Caco-2 (cell line): ENCODE measurements at places on chromosomes 11 and 22. TPM values are rescaled to one million over a fixed set of nuclear protein-coding genes. Genes with fewer than 3 reads are reported as not detected.

KCNJ4 gene
- 0.14 and 0.27 TPM in 2 replicates for total RNA-seq

KCNC1 gene
- 0.07 TPM in 2 replicates for total RNA-seq

ARHGAP1 gene
- total RNA-seq, result 67.1 and 73.0 TPM in 2 replicates

CALCA gene
- total RNA-seq, result not detected in 2 replicates

CENATAC gene
- 185 and 194 TPM in 2 replicates for total RNA-seq

RHOD gene
- total RNA-seq, result 14.2 and 17.1 TPM in 2 replicates

SLC5A4 gene
- not detected in 2 replicates for total RNA-seq

- no peak overlapping the region for H3K4me3 ChIP-seq
- H3K36me3 ChIP-seq, result no peaks in the 10 kb centered on the region
- no peak for DNase-seq
- no peak overlapping the region for H3K27ac ChIP-seq
Observed at GRCh38 chr11:72429626-72430025, 4.7 kb downstream of the CLPB start.

DNA sequence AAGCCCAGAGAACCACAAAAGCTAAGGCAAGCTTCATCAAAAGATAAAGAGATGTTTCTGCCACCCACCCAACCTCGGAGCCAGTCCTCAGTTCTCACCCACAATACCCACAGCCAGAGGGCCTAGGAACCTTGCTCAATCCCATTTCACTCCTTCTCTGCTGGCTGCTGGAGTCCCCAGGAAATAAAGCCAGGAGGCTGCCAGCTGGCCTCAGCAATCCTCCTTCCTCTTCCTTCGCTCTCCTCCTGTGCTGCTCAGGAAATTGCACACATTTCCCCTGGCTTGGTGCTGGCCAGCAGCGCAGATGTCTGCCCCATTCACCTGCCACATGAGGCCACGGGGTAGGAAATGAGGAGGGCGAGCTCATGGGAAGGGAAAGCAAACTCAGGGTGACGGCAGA is 91.8 kb upstream of the LDLRAD3 start:
- no peaks in the 10 kb centered on the region for H3K4me1 ChIP-seq
- no peaks in the 10 kb centered on the region for H3K27me3 ChIP-seq
- no peak overlapping the region for H3K4me3 ChIP-seq

DNA sequence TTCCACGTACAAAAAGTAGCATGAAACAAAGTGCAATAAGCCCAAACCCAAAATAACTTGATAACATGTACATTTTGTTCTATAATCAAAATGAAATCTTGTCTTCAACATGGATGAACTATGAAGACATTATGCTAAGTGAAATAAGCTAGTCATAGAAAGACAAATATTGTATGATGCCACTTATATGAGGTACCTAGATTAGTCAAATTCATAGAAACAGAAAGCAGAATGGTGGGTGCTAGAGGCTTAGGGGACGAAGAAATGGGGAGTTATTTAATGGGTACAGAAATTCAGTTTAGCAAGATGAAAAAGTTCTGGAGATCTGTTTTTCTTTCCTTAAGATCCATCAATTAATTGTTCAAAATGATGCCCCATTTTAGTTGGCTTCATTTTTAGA is 7.5 kb downstream of the PGM2L1 start:
- DNase-seq, result no peak
- no peaks in the 10 kb centered on the region for H3K36me3 ChIP-seq
- no peaks in the 10 kb centered on the region for H3K4me1 ChIP-seq
- H3K27ac ChIP-seq, result no peak overlapping the region
- H3K27me3 ChIP-seq, result no peaks in the 10 kb centered on the region

- no peaks in the 10 kb centered on the region for H3K36me3 ChIP-seq
- DNase-seq, result no peak
- no peak overlapping the region for H3K4me3 ChIP-seq
- peaks cover 13% of the 10 kb centered on the region for H3K4me1 ChIP-seq
- no peaks in the 10 kb centered on the region for H3K27me3 ChIP-seq
Observed at GRCh38 chr11:94648789-94649188, 81.6 kb downstream of the PIWIL4 start.

GRCh38 chr22:28884747-28885350 is 1.5 kb downstream of the ZNRF3 start:
- H3K4me1 ChIP-seq, result peaks cover 40% of the 10 kb centered on the region
- H3K27me3 ChIP-seq, result no peaks in the 10 kb centered on the region
- no peaks in the 10 kb centered on the region for H3K36me3 ChIP-seq
- peak overlapping the region; percentile 63 for H3K4me3 ChIP-seq
- no peak for DNase-seq

DNA sequence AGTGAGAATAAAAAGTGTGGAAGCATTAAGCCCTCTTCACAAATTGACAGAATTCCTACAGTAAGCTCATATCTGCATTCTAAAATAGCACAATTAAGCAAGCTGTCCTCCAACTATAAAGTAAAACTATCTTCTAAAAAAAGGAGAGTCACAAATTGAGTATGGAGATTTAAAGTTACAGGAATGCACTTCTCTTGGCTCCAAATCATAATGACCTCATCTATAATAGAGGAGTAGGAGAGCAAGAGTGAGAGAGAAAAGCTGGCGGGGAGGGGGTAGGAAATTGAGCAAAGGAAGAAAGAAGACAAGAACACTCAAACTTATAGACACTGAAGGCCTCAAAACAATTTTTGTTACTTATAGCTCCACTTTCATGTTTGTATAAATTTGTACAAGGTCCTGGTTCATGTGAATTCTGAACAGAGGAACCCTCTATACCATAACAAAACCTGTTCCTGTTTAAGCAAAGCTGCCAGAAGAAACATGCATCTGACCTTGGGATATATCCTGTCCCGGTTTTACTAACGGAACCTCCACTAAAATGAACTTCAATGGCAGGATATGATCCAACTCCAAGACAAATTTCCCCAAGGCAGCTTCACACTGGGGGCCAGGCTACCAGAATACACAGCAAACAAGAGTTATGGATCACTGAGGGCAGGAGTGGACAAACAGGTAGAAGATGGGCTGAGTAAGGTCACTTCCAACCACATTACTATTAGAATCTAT is 37.2 kb downstream of the SLC35F2 start:
- no peak for DNase-seq
- no peaks in the 10 kb centered on the region for H3K27me3 ChIP-seq
- no peaks in the 10 kb centered on the region for H3K4me1 ChIP-seq
- no peaks in the 10 kb centered on the region for H3K36me3 ChIP-seq

DNA sequence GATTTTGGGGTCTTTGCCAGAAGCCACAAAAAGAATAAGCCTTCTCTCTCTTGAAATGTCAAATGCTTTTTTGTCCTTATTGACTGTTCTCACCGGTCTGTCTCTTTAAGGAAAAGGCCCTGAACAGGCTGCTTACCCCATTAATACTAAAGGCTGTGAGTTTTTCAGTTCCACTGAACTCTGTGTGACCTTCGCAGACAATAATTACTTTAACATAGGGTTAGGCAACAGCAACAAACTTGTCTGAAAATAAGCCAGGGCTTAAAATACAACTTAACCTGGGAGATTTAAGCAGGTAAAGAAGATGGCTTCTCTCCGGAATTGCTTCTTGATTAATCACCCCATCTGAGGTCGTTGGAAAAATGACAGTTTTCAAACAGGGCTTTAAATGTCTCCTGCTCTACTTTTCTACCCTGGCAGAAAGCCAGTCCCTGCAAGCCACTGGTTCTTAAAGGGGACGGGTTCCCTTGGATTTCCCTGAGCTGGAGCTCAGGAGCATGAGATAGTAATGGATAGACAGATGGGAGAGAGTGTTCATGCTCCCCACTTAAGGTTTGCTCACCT is 69.4 kb downstream of the ARL14EP start:
- no peak overlapping the region for H3K4me3 ChIP-seq
- no peak for DNase-seq
- H3K36me3 ChIP-seq, result no peaks in the 10 kb centered on the region
- H3K4me1 ChIP-seq, result no peaks in the 10 kb centered on the region
- no peak overlapping the region for H3K27ac ChIP-seq
- H3K27me3 ChIP-seq, result no peaks in the 10 kb centered on the region

DNA sequence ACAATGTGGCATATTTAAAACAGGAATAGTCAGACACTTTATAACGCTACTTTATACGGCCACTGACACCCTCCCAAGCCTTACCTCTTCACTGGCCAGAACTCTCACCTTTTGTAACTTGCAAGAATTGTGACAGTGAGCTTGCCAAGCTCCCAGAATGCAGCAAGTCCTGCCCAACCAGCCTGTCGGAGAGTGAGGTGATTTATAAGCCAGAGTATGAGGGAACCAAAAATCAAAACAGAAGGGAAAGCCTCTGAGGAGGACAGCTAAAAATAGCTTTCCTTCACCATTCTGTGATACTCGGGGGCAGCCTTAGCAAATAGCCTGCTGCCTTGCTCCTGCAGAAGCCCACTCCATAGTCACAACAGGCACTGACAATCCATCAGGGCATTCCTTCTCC is 229.7 kb downstream of the FAM76B start:
- no peak for DNase-seq
- H3K36me3 ChIP-seq, result no peaks in the 10 kb centered on the region
- no peaks in the 10 kb centered on the region for H3K4me1 ChIP-seq
- H3K27me3 ChIP-seq, result no peaks in the 10 kb centered on the region
- no peak overlapping the region for H3K27ac ChIP-seq
- H3K4me3 ChIP-seq, result no peak overlapping the region

- no peaks in the 10 kb centered on the region for H3K4me1 ChIP-seq
- no peak overlapping the region for H3K4me3 ChIP-seq
- no peaks in the 10 kb centered on the region for H3K36me3 ChIP-seq
- no peaks in the 10 kb centered on the region for H3K27me3 ChIP-seq
- DNase-seq, result no peak
Observed at GRCh38 chr11:13126430-13126829, 117.3 kb downstream of the RASSF10 start.

- no peaks in the 10 kb centered on the region for H3K27me3 ChIP-seq
- no peak overlapping the region for H3K4me3 ChIP-seq
- H3K36me3 ChIP-seq, result no peaks in the 10 kb centered on the region
- peak; percentile 75 for DNase-seq
- peak overlapping the region; percentile 91 for H3K27ac ChIP-seq
Observed at GRCh38 chr22:36461665-36462649, 19.5 kb downstream of the TXN2 start.

DNA sequence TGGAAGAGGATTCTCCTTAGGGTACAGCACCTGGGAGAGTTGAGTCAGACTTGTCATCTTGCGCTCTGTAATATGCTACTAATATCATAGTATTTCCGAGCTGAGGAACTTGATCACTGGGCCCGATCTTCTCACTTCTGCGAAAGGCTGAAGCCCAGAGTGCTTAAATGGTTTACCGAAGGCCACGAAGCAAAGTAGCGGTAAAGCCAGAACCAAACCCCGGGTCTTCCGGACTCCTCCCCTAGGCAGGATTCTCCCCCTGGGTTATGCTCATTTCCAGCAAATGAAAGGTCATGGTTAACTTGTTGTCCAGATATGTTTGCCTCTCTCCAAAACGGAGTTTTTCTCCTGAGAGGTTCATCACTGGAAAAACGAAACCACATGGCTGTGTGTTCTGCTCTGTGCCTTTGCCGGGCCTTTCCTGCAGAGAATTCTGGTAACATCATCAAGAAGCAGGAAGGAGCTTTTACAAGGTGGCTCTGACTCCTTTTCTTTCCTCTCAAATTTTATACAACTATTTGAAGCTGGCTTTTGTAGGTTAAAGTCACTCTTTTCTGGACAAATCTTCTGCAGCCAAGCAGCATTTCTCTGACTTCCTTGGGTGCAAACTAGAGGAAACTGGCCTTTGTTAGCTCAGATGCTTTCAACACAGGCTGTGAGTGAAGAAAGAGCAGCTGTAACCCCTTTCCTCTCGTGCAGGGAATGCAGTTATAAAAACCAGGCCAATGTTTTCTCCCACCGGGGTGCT is 35.5 kb downstream of the UBASH3B start:
- DNase-seq, result no peak
- no peaks in the 10 kb centered on the region for H3K36me3 ChIP-seq
- no peaks in the 10 kb centered on the region for H3K27me3 ChIP-seq
- H3K4me1 ChIP-seq, result peaks cover 11% of the 10 kb centered on the region; the same call in 1 of the 2 replicates
- H3K27ac ChIP-seq, result no peak overlapping the region
